Left renal cortex interstitium (tissue), 4 donors: ENCODE measurements at places on chromosomes 2 and 18. TPM values are rescaled to one million over a fixed set of nuclear protein-coding genes. Genes with fewer than 3 reads are reported as not detected.
A peak's percentile ranks its signal among the peaks of the same experiment; 100 is the strongest.

GRCh38 chr2:226652369-226652768 lies 147.3 kb downstream of the IRS1 start:
- DNase-seq = no peak

GRCh38 chr2:236015171-236015570 lies 153.0 kb downstream of the GBX2 start:
- no peak for DNase-seq

- no peak for DNase-seq
Measured at GRCh38 chr2:195560209-195560895, 96.7 kb upstream of the SLC39A10 start.

Gene SCYGR4
- not detected for polyA plus RNA-seq

Gene FAHD2B
- 20.7 TPM for polyA plus RNA-seq

- no peak for DNase-seq
Measured at GRCh38 chr2:121160366-121160765, 124.6 kb downstream of the TFCP2L1 start.

DNA sequence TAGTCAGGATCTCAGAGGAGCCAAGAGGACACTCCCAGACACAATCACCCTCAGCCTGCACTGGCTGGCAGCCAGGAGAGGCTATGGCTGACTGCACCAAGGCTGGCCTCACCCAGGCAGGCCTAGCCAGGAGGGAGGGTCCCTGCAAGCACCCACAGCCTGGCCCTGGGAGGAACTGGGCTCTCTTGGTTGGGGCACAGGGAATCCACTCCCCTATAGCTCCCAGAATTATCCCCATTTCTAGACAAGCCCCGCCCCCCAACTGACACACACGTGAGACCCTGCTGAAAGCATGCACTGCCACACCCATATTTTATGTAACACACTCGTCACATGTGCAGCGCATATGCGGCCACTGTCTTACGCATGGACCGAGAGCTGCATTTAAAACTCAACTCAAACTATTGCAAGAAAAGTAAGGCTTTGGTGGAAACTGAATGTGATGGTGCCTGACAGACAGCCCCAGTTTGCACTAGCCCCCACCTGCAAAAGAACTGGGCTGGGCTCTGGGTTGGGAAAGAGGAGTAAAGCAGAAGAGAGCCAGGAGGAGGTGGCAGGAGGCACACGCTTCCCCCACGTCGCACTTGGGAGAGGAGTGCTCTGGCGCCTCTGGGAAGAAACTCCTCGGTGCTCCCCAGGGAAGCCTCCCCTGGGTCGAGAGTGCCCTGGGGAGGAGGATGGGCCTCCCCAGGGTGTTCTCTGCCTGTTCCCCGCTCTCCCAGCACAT lies 28.9 kb upstream of the ARHGEF4 start:
- no peak for DNase-seq

Gene FEV
- 0.13 TPM for polyA plus RNA-seq

DNA sequence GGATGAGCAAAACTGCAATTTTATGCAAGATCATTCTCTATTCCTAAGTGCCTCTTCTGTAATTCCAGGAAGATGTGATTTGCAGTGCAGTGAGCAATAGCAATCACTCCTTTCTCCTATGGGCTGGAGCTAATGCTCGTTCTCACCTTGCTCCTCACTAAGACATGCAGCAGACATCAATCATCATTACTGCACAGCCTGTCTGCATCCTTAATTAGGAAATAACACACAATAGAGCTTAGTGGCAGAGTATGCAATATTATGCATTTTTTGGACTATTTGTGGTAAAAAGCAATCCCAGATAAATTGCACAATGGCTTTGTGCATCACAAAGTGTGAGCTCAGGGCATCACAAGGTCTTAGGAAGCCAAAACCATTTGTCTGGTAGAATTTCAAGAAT lies 32.6 kb upstream of the RAPH1 start:
- DNase-seq = no peak

DNA sequence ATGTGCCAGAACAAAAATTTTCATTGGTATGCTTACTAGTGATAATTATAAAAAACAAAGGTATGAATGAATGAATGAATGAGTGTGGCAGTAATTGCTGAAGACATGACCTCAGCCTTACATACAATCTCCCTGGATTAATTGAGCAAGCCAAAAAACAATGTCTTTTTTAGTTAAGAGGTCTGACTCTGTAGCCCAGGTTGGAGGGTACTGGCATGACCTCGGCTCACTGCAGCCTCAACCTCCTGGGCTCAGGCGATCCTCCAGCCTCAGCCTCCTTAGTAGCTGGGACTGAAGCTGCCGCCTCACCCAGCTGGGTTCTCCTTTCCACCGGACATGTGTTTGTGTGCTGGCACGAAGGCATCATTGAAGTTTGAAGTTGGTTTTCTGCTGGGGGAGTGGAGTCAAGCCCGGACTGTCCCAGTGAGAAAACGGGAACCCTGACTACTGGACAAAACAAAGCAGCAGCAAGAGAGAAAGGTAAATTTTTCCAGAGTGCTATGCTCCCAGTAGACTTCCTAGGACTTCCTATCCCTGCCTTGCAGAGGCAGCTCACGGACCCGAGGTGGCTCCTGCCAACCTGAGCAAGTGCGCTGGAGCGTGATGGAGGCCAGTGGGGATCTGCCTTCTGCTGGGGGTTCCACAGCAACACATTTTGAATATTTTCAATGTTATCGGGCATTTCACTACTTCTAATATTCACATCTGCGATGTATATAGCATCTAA lies 6.4 kb upstream of the IMP4 start:
- DNase-seq = no peak

DNA sequence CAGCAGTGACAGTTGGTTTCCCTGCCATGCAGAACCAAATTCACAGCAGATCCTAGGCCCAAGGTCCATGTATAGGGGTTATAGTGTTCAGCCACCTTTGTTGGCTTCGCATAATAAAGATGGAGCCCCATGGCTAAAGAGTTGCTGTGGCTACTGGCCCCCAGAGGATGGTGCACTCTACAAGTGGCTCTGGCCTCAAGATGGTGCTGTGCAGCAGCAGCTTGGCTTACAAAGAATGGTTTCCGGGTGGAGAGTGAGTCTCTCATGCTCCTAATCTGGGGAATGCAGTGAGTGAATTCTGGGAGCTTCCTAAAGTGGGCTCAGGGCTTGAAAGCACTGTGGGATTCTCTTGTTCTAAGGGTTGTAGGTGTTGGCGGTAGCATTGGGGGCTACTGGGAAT lies 1199.7 kb downstream of the CNTNAP5 start:
- no peak for DNase-seq

GRCh38 chr2:5690718-5691220 lies 1.4 kb upstream of the SOX11 start:
- peak; percentile 27 for DNase-seq

- no peak for DNase-seq
Measured at GRCh38 chr18:6399776-6400175, 14.9 kb downstream of the L3MBTL4 start.

Gene EMX1
- 44.8 TPM for polyA plus RNA-seq

- DNase-seq = no peak
Measured at GRCh38 chr2:222074674-222075073, 224.1 kb downstream of the PAX3 start.

DNA sequence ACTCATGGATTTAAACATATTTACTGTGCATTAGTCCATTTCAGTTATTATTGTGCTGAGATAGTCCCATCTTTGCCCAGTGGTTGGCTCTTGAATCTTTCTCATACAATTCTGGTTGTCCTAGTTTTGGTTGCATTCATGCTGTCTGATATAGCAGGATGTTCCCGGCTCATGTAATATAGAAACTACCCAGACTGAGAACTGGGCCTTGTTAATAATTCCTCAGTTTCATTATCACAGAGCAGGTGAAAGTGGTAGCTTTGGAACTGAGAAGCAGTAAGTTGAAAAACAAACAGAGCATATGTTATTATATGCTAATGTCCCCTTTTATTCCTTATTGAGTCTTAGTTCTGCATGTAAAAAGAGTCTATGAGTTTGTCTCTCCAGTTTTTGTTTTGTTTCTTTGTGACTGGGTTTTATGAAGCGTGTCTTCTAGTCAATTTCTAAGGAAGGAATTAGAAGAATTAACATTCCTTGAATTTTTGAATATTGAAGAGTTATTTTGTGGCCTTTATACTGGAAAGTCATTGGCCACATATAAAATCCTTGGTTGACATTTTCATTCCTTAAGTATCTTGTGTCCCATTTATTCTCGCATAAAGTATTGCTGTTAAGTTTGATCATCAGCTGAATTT lies 43.3 kb downstream of the EIF5B start:
- DNase-seq = no peak

DNA sequence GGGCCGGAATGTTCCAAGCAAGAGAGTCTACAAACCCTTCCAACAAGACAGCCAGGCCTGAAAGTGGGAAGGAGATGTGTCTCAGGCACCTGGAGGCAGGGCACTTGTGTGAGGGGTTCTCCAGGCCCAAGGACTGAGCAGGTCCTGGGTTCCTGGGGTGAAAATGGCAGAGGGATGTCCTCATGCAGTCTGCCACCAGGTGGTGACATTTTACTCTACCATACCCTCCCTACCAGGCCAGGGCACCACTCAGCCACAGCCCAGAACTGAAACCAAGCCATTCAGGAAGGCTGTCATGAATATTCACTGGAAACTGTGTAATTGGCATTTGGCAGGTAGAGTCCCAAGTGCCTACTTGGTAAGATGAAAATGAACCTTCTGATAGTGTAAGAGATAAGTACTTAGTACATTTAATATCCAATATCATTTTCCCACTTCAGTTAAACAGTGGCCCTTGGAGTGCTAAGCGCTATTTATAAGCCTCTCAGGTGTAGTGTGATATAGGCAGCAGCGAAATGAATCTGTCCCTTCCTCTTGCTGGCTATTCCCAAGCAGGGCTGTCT lies 185.1 kb downstream of the MYO5B start:
- peak; percentile 7 for DNase-seq

DNA sequence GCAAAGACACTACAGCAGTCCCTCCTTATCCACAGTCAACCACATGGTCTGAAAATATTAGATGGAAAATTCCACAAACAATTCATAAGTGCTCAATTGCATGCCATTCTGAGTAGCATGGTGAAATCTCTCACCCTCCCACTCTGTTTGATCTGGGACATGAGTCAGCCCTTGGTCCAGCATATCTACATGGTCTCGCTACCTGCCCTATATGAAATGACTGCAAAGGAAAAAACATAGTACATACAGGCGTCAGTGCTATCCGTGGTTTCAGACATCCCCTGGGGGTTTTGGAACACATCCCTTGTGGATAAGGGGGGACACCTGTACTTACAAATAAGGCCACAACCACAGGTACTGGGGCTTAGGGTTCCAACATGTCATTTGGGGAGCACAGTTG lies 73.7 kb downstream of the CABLES1 start:
- DNase-seq = no peak

Gene NAT8
- polyA plus RNA-seq = 23.5 TPM

GRCh38 chr2:109085912-109086742 lies 42.9 kb upstream of the SH3RF3 start:
- no peak for DNase-seq

Gene LTBP1
- polyA plus RNA-seq = 83.4 TPM
